ENCODE measurements at places on chromosomes 11 and 22.

- no peak for DNase-seq
Measured at GRCh38 chr11:16935518-16936302, 78.5 kb downstream of the PLEKHA7 start.

GRCh38 chr11:116879800-116880625 is 42.6 kb upstream of the APOA1 start:
- no peak for DNase-seq

- peak; percentile 94 for DNase-seq
Measured at GRCh38 chr11:74288161-74288560, 23.3 kb downstream of the P4HA3 start.

- no peak for DNase-seq
Measured at GRCh38 chr11:37333345-37333744, 735.3 kb upstream of the RAG2 start.

DNA sequence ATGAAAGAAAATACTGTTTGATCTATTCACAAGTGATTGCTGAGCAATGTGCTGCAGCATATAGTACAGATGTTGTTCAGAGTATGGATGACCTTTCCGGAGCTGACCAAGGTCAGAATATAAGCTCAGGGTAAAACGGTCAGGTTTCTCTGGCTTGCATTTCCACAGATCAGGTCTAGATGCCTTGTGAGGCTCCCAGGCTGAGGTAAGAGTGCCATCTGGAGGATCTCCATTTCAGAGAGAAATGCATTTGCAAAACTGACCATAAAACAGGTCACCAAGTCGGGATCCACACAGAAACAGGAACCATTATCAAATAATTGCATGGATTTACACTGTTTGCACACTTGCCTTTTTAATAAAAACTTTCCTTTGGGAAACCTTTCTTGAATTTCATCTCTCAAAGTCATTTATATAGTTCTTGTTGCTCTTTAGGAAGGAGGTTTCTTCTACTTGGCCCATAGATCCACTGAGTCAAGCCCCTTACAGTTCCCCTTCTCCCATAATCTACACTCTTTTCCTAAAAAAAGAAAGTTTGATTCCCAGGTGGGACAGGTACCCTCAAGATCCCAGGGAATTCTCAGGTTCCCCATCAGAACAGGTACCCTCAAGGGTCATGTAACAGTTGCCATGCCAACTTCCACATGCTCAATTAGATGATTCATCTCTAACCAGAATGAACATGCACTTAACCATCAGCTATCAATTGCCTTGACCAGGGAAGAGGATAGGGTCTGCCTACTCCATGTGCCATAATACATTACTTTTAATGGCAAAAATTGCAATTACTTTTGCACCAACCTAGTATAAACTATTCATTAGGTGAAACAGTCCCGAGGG is 25.0 kb upstream of the TMPRSS5 start:
- DNase-seq: peak; percentile 33

DNA sequence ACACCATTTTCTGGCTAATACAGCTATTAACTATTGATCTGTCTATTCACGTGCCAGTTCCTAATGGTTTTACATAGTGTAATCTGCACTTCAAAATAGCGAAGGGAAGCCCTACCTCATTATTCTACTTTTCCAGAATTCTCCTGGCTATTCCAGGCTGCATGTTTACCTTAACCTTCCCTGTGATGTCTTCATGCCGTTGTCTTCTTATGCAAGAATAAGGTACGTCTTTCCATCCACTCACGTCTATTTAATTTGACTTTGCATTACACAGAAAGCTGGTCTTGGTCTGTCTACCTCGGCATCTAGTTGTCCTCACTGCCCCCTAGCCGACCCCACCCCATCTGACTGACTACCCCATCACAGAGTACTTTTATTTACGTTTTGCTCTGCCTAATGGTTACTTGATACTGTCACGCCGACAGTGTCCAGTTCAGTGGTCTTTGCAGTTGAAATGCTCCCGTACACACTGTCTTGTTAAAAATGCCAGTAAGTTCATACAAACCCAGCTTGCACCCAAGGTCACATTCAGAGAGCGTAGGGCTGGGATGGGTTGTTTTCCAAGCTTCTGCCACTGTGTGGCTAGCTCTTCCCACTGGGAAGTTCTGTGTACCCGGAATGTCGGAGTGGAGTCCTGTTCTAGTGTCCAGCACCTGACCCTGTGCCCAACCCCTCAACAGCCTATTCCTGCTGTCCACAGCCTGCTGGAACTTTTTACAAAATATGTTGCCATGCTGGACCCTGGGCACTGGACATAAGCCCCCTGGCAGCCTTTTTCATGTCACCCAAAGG is 15.0 kb downstream of the NEAT1 start:
- no peak for DNase-seq

- no peak for DNase-seq
Measured at GRCh38 chr11:128116885-128117284, 470.5 kb downstream of the ETS1 start.

- no peak for DNase-seq
Measured at GRCh38 chr11:111166598-111166997, 78.9 kb upstream of the POU2AF2 start.

DNA sequence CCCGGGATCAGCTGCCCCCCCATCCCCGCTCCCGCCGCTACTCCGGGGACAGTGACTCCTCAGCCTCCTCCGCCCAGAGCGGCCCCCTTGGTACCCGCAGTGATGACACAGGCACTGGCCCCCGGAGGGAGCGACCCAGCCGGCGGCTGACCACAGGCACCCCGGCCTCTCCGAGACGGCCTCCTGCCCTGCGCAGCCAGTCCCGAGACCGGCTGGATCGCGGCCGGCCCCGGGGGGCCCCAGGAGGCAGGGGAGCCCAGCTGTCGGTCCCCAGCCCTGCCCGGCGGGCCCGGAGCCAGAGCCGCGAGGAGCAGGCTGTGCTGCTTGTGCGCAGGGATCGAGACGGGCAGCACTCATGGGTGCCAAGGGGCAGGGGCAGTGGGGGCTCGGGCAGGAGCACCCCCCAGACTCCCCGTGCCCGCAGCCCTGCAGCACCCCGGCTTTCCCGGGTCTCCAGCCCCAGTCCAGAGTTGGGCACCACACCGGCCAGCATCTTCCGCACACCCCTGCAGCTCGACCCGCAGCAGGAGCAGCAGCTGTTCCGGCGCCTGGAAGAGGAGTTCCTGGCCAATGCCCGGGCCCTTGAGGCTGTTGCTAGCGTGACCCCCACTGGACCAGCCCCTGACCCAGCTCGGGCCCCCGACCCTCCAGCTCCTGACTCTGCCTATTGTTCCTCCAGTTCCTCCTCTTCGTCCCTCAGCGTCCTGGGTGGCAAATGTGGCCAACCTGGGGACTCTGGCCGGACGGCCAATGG is 3.9 kb downstream of the RASL10A start:
- no peak for DNase-seq

DNA sequence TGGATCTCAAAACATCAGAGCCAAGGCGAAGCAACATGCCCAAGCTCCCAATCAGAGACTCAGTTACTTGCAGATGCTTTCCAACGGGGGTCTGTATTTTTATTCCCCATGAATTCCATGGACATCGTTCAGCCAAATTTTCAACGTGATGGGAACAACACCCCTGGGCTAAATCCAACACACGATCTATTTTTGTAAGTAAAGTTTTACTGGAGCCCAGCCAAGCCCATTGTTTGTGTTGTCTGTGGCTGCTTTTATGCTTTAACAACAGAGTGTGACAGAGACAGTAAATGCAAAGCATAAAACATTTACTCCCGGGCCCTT is 33.7 kb downstream of the SLC5A1 start:
- no peak for DNase-seq

Data from AG09309 (cell line).